Activated CD4-positive, alpha-beta T cell treated with anti-CD3 and anti-CD28 coated beads for 48 hours (primary cell): ENCODE measurements at places on chromosomes 3 and 15.

GRCh38 chr3:43764056-43764455, 73.3 kb downstream of the ABHD5 start:
- no peak for DNase-seq

DNA sequence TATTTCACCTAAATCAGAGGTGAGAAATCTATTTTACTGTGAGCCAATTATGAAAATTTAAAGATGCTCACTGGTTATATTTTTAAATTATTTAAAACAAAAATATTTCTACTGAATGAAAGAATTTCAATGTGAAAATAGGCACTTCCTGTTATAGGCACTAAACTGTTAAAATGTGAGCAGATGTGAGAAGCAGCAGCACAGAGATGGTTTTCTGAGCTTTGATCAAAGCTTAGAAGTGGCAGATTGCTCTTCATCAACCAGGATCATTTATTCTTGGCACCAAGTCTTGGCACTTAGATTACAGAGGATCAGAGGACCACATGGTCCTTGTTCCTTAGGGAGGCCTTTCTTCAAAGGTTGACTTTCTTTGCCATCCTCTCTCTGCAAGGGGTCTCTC, 18.0 kb upstream of the TSC22D2 start:
- DNase-seq: no peak

DNA sequence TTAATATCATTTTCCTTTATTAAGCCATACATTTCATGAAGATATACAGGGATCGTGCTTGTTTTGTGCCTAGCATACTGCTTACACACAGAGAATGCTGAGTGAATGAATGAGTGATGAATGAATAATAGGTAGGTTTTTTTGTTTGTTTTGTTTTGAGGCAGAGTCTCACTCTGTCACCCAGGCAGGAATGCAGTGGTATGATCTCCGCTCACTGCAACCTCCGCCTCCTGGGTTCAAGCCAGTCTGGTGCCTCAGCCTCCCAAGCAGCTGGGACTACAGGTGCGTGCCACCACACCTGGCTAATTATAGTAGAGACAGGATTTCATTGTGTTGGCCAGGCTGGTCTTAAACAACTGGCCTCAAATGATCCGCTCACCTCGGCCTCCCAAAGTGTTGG, 400.0 kb downstream of the ROBO1 start:
- DNase-seq: no peak

- no peak for DNase-seq
Measured at GRCh38 chr3:16545413-16546185, 32.1 kb upstream of the RFTN1 start.

DNA sequence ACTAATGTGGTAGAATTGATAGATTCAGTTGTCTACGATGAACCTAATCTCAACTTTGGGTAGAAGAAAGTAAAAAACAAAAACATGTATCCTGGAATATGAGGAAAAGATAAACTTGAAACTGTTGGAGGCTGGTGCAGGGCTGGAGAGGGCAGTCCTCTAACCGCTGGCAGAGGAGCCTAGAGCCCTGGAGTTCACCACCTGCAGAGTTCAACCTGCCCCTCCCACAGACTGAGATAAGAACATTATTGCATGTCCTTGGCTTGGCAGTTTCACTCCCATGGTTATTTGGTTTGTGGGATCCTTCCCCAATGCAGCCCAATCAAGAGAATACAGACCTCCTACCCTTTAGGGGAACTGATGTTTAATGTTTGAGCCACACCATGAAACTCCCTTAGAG, 53.2 kb upstream of the GATM start:
- DNase-seq: no peak

GRCh38 chr3:13417166-13417947, 2.8 kb downstream of the NUP210 start:
- DNase-seq: no peak
